WTC11 (cell line): ENCODE measurements at places on chromosomes 3 and 15.

GRCh38 chr3:118810499-118811035 is 224.1 kb downstream of the IGSF11 start:
- no peak for DNase-seq

GRCh38 chr3:70805061-70805889 is 492.8 kb upstream of the MDFIC2 start:
- no peak for DNase-seq

DNA sequence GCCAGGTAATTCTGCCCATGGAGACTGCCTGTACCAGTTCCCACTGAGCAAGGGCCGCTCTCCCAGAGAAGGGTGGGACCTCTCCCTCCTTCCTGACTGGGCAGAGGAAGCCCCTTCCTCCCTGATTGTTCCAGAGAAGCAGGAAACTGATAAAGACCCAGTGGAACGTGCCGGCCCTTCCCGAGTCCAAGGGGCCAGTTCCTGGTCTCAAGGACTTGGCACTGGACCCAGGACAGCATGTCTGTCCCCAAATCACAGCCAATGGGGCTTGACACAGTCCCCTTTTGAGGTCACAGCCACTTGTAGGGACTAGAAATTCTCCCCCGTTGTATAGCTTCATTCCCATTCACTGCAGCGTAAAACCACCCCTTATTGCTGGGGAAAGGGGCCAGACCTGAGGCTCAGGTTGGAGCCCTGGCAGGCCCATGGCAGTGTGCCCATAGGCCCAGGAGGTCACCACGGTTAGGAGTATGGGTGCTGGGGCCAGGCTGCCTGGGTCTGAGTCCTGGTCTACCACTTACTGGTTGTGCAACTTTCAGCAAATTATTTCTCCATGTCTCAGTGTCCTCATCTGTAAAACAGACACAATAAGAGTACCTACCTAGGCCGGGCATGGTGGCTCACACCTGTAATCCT is 18.1 kb downstream of the CSRNP1 start:
- DNase-seq: no peak

DNA sequence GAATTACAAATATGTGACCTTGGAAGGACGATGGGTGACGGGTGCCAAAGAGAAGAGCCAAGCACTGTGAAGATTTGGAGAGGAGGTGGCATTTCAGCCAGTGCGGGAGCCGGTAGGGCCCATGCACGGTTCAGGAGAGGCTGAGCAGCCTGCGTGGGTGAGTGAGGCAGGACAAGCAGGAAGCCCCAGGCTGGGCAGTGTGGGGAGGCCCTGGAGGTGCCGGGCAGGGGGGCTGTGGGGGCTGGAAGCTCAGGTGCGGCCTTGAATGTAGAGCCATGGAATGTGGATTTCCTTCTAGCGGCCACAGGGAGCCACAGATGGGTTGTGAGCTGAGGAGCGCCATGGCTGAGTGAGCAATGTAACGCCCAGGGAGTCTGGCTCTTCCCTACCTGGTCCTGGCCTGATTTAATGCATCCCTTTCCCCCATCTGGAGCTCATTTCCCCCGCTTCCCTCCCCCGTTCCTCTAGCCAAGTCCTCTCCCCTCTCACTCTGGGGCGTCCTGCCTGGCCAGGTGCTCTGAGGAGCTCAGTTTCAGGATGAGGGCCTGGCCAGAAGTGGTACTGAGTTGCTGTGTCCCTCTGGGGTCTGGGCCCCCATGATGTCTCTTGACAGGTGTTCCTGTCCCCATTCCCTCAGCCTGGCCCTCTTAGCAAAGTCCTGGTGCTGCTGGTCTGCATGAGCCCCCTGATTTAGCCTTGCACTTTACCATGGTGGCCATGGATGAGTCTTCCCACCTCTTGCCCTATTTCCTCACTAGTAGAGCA is 41.8 kb upstream of the IQSEC1 start:
- no peak for DNase-seq

DNA sequence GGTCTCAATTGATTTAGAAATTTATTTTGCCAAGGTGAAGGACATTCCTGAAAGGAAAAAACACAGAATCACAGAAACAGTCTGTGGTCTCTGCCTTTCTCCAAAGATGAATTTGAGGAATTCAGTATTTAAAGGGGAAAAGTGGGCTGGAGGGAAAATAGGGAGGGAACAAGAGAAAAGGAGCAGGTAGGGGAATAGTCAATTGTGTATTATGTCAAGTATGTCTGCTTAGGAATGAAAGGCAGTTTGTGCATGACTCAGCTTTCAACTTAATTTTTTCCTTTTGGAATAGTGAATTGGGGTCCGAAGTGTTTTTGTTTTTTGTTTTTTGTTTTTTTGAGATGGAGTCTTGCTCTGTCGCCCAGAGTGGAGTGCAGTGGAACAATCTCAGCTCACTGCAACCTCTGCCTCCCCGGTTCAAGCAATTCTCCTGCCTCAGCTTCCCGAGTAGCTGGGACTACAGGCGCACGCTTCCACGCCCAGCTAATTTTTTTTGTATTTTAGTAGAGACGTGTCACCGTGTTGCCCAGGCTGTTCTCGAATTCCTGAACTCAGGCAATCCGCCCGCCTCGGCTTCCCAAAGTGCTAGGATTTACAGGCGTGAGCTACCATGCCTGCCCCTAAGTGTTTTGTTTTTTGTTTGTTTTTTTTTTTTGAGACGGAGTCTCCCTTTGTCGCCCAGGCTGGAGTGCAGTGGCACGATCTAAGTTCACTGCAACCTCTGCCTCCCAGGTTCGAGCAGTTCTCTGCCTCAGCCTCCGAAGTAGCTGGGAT is 74.1 kb upstream of the MAP4 start:
- no peak for DNase-seq

DNA sequence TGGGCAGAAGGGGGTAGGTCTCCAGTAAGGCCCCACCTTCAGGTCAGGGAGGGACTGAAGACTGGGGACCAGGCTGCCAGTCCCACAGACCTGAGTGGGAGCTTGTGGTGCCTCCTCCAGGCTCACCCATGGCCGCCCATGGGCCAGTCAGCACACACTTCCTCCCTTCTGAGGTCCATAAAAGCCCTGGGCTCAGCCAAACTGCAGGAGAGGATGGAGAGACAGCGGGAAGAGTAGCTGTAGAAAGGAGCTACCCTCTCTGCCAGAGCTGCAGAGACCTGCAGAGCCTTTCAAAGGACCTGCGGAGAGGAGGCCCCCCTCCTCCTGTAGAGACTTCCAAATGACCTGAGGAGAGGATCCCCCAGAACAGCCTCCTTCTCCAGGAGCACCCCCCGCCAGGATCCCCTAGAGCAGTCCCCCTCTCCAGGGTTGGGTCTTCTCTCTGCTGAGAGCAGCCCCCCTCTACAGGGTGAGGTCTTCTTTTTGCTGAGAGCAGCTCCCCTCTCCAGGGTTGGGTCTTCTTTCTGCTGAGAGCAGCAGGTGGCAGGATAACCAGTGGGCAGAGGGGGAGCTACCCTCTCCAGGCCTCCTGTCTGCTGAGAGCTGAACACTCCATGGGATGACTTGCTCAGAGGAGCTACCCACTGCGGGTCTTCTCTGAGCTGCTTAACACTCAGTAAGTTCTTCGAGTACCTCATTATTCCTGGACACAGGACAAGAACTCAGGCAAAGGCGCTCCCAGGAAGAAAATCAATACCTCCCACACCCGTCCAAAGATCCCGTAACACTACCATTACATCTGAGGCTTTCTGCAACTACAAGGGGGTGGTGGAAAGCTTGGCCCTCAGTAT is 5.0 kb upstream of the SKIC8 start:
- no peak for DNase-seq

DNA sequence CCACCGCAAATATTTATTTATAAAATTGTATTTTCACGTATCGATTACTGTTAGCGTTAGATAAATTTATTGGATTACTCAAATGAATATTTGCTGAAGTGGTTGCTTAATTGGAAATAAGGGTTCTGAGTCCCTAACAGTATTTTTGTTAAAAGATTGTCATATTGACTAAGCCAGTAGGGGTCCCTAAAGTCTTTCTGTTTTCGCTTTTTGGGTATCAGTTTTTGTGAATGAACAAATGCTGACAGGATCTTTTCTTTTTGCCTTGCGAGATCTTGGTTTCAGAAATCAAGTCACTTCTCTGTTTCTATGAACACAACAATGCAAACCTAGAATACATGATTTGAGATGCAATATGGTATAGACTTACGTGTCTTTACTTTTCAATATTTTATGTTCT is 7.1 kb downstream of the RAD51 start:
- no peak for DNase-seq

DNA sequence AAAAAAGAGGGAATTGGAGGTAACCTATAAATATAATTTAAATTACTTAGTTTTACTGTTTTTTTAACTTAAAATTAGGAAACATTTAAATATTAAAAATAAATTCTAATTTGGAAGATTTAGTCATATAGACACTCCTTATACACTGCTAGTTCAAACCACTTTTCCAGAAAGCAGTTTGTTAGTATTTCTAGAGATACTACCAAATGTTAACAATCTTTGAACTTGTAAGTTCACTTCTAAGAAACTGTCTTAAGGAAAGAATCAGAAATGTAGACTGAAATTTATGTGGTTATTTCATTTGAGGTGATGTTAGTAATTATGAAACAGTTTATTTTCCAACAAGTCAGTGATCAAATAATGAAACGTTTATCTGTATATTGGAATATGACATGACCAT is 22.7 kb downstream of the CTDSPL2 start:
- DNase-seq: no peak

GRCh38 chr3:162521669-162522068 is 1025.1 kb downstream of the OTOL1 start:
- no peak for DNase-seq

DNA sequence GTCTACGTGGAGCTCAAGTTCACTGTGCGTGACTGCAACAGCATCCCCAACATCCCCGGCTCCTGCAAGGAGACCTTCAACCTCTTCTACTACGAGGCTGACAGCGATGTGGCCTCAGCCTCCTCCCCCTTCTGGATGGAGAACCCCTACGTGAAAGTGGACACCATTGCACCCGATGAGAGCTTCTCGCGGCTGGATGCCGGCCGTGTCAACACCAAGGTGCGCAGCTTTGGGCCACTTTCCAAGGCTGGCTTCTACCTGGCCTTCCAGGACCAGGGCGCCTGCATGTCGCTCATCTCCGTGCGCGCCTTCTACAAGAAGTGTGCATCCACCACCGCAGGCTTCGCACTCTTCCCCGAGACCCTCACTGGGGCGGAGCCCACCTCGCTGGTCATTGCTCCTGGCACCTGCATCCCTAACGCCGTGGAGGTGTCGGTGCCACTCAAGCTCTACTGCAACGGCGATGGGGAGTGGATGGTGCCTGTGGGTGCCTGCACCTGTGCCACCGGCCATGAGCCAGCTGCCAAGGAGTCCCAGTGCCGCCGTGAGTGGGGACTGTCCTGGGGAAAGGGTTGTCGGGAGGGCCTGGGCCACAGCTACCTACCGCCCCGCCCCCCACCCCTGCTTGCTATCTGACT is 11.2 kb downstream of the EPHB3 start:
- no peak for DNase-seq

DNA sequence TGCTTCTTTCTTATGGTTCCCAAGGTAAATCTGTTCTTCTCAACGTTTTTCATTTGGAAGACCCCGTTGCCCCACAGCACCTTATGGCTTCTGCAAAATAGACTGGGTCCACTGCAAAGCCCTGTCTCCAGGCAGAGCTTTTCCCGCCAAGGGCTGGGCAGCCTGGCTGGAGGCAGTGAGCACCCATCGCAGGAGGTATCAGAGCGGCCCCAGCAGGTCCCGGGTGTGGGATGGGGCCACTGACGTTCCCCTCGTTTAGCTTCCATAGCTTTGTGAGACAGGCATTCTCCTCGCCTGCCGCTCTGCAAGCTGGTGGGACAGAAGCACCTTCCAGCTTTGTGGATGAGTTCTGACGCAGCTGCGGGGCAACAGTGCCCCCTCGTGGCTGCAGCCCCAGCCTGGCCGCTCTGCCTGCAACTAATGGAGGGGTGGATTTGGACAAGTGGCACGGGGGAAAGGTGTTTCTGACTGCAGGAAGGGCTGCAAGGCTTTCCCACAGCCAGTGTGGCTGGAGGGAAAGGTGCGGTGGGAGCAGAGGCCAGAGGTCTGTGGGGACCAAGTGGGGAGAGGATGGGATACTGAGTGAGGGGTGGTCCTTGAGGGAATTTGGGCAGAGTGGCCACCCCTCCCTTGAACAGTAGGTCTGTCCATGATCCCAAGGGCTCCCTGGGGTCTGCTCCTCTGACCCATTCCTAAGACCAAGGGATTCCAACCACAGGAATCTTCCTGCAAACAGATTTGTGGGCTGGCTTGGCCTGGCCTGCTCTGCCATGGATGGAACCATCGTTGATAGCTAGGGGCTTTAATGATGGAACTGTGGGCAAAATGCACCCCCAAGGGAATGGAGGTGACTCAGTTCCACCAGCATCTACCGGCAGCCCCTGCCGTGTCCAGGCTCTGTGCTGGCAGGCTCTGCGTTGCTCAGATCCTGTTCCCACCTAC is 99.4 kb downstream of the FBLN2 start:
- DNase-seq: peak; percentile 96

GRCh38 chr3:62600033-62600432 is 226.7 kb upstream of the FEZF2 start:
- DNase-seq: no peak

DNA sequence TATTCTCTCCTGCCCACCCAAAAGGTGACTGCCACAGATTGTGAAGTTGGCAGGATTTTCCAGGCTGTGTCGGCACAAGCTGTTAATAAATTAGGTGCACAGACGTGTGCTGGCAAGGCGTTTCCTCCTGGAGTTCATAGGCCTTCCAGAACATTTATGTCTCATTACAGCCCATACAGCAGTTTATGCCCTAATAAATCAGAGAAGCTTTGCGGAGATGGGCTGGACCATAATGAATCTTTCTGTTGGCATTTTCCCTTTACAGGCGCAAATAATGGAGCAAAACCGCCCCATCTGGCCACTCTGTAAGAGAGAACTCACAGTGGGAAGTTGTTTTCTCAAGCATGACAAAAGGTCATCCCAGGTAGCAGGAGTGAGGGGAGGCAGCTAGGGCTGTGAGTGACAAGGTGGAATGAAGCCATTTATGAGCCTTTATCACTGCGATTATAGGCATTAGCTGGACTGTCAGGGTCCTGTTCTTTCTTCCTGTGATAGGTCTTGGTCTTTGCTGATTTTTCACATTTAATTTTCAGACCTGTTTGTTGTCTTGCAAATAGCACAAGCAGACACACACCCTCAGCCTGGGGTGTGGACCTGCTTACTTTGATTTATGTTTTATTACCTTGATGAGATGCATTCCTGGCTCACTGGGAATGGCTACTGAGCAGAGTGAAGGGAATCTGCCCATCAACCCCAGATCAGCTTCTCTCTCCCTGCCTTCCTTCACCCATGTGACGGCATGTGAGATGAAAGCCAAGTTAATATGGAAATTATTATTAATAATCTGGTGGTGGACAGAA is 257.5 kb downstream of the LRTM1 start:
- peak; percentile 25 for DNase-seq

- no peak for DNase-seq
Observed at GRCh38 chr3:66823532-66823931, 174.6 kb upstream of the KBTBD8 start.

DNA sequence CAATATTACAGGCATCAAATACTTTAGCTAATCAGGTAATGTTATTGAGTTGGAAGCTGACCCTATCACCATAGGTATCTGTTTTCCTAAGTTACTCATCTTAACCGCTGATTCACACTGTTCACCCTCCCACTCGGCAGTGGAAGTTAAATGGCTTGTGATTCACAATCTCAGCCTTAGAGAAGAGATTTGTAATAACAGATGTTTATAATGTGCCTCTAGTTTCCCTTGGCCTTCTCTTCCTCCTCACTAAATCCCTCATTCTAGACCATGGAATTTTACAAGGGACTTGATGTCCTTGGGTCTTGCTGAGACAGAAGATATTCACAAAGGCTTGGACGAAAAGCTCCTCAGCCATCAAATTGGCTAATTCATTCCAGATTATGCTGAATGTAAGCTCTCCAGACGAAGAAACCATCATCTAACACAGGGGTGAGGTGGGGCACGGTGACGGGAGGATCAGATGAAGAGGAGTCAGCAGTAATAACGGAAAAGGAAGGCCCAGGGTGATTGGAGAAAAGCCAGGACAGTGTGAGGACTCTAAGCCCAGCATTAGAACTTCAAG is 931.7 kb downstream of the MCTP2 start:
- no peak for DNase-seq
